ENCODE measurements at places on chromosomes 7 and 10. TPM values are rescaled to one million over a fixed set of nuclear protein-coding genes. Genes with fewer than 3 reads are reported as not detected.

DNA sequence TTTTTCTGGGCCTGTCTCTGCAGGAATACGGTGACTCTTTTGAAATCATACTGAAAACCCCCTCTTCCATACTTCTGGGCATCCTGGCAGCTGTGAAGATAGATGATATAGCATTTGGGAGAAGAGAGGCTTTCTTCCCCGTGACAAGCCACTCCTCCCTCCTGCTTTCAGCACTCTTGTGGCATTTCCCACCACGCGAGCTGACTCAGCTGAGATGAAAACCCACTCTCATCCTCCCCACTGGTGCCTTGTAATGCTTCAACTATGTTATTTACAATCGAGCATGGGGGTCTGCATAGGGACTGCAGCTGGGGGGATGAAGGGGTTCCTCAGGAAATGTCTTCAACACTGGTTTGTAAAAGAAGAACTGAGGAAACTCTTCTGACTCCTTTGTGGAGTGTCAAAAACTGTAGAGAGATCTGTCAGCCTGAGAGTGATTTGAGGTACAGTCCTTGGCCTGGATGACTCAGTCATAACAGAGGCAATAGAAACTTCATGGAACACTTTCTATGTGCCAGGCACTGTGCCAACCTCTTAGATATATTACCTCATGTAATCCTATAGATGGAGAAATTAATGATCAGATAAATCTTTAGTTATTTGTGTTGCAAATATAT, 1.7 kb upstream of the TBATA start:
- DNase-seq = no peak

Gene NACAD
- 12.0 TPM for total RNA-seq

GRCh38 chr10:116469437-116469836, 41.8 kb downstream of the PNLIPRP3 start:
- DNase-seq = no peak

Gene UNCX
- total RNA-seq = not detected

DNA sequence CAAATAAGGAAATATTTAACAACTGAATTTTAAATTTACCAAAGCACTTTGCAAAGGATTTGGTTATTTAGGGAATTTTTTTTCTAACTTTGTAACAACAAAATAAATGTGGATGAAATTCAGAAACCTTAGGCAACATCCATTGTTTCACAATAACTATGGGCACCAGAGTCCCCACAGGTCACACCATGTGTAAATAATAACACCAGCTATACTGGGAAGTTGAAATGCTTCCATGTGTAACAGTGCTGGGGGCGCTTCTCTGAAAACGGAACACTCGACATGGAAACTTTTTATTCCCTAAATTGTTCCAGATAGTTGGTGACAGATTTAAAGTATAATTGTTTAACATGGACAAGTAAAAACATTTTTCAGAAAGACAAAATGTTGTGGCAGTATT, 818.6 kb downstream of the TNS3 start:
- DNase-seq = no peak

GRCh38 chr7:129110258-129110981, 34.1 kb upstream of the TSPAN33 start:
- no peak for DNase-seq

DNA sequence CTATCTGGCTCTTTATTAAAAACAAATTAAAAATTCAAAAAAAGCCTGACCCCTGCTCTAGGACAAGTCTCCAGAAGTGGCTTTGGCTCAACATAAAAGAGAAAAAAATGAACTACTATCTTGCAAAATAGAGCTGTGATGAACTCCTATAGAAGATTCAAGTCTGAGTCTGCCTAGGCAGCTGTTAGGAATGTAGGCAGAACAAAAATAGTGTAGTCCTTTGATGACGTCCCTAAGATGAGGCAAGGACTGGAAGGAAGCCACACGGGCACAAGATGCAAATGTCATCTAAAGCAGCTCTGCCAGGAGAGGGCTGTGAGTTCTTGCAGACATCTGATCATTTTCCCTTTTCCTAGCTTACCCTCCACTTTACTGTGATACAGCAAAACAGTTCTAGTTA, 20.5 kb downstream of the ASNS start:
- DNase-seq = no peak

Gene LRIT1
- not detected for total RNA-seq

- DNase-seq = no peak
These were observed 55.8 kb downstream of the RBM20 start for GRCh38 chr10:110699859-110700468.

Gene PGAM2
- total RNA-seq = 0.85 TPM

DNA sequence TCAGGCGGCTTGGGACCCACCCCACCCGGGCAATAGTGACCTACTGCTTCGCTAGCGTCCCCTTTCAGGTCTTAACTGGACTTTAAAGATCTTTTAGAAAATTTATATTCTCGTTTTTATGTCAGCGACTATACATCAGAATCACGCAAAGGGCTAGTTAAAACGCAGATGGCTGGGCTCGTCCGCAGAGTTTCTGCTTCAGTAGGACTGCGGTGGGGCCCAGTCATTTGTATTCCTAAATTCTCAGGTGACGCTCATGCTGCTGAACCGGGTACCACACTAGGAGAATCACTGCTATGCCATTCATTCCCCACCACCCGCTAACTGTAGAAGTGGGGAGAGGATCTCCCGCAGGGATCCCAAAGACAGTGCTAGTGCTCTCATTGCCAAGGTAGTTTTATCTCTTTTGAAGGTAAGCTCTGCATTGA, 12.0 kb upstream of the SP8 start:
- no peak for DNase-seq

DNA sequence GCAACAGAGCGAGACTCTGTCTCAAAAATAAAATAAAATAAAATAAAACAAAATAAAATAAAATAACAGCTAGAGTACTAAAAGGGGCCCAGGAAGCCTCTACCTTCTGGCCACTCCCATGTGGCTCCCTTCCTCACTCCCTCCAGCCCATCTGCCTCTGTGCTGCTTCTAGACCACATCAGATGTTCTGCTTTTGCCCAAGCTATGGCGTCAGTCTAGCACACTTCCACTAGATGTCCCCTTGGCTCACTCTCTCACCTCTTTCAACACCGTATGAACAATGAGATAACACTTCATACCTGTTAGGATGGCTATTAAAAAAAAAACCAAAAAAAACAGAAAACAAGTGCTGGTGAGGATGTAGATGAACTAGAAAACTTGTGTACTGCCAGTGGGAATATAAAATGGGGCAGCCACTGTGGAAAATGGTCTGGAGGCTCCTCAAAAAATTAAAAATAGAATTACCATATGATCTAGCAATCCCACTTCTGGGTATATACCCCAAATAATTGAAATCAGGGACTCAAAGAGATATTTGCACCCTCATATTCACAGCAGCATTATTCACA, 132.3 kb downstream of the ARHGAP22 start:
- DNase-seq = no peak

- DNase-seq = no peak
These were observed 645.7 kb downstream of the PHTF2 start for GRCh38 chr7:78444267-78444666.

DNA sequence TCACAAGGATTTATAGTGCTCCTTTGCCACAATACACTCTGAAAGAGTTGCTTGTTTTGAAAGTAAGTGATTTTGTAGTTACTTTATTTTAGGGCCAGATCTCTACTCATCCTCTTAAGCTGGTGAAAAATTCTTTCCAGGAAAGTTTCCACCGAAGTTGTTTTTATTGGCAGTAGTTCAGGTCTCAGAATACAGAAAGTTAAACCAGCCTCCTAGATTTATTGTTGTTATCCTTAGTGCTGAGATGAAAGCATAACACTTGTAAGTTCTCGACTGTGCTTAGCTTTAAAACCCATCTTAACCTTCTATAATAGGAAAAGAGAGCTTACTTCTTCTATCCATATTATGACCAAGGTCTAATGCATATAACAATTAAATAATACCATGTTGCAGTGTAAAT, 5.5 kb downstream of the AP3M1 start:
- DNase-seq = no peak

Gene SYT15
- total RNA-seq = 17.1 TPM

- no peak for DNase-seq
These were observed 94.5 kb downstream of the MAD1L1 start for GRCh38 chr7:2138146-2138765.

- no peak for DNase-seq
These were observed 83.2 kb downstream of the GATA3 start for GRCh38 chr10:8137726-8138125.

GRCh38 chr10:52226197-52226847, 87.8 kb upstream of the DKK1 start:
- DNase-seq = no peak

- no peak for DNase-seq
These were observed 80.7 kb downstream of the FANK1 start for GRCh38 chr10:125976960-125977605.

DNA sequence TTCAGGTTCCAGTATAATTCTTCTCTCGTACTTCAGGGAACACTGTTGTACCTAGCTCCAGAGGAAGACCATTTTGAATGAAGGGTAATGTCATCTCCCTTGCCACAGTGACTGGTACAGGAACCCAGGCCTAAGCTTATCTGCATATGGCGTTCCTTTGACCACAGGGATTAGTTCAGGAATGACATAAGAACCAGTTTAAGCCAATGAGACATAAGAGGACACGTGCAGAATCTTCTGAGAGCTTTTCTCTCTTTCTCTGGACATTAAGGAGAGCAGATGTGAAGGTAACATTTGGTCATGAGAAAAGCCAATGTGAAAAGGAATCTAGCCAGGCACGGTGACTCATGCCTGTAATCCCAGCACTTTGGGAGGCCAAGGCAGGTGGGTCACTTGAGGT, 21.8 kb upstream of the HIBADH start:
- no peak for DNase-seq

Gene CC2D2B
- total RNA-seq = 3.1 TPM

GRCh38 chr10:63466144-63466935, 563 bp upstream of the JMJD1C start:
- peak; percentile 68 for DNase-seq

Gene FOXI2
- 0.40 TPM for total RNA-seq

DNA sequence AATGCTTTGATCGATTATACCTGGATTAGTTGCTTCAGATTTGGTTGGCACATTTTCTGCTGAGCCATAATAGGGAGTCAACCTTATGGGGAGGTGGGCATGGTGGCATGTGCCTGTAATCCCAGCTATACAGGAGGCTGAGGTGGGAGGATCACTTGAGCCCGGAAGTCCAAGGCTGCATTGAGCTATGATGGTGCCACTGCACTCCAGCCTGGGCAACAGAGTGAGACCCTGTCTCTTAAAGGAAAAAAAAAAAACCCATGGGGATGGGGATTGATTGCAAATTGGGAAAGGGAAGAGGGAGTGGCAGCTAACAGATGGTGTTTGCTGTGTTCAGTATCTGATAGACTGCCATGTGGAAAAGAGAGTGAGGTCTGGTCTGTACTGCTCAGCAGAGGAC, 11.1 kb downstream of the STK17A start:
- no peak for DNase-seq

Gene HPSE2
- total RNA-seq = 1.7 TPM

Data from sciatic nerve (tissue), 2 donors.